IMR-90 (cell line): ENCODE measurements at places on chromosomes 12 and 14.

DNA sequence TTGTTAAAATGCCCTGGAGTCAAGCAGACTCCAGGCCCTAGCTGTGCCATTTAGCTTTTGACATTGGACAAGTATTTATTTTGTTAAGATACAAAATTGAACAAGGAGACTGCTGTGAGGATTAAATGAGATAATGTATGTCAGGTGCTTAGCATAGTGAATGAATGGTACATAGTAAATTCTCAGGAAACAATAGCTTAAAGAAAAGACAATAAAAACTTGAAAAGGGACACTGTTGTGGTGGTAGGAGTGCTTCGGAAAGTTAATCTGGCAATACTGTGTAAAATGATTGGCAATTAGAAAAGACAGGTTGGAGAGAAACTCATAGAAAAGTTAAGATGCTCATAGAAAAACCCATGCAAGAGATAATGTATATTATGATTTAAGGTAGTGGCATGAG lies 19.7 kb downstream of the PALS1 start:
- H3K36me3 ChIP-seq: peaks cover 2% of the 10 kb centered on the region; the same call in 1 of the 2 replicates
- DNase-seq: no peak
- no peak overlapping the region for H3K27ac ChIP-seq
- no peaks in the 10 kb centered on the region for H3K27me3 ChIP-seq
- H3K4me1 ChIP-seq: peaks cover 5% of the 10 kb centered on the region
- no peak overlapping the region for H3K4me3 ChIP-seq

DNA sequence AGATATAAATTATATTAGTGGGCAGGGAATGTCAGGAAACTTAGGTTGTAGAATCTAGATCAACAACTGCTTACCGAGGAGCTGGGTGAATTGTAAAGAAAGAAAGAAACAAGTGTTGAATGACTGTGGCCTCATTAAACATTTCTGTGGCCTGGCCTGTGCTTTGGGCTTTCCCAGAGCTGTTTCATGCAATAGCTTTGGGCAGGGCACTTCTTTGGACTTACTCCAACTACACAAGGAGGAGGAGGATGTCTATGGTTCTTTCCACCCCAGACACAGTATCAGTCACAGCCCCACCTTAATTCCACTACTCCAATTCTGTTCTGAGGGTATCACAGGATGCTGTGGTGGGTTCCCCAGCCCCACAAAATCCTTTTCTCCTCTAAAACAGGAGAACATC lies 38.0 kb downstream of the DPF3 start:
- DNase-seq: peak; percentile 44
- no peaks in the 10 kb centered on the region for H3K27me3 ChIP-seq
- H3K27ac ChIP-seq: no peak overlapping the region
- peaks cover 2% of the 10 kb centered on the region; the same call in 1 of the 2 replicates for H3K4me1 ChIP-seq

DNA sequence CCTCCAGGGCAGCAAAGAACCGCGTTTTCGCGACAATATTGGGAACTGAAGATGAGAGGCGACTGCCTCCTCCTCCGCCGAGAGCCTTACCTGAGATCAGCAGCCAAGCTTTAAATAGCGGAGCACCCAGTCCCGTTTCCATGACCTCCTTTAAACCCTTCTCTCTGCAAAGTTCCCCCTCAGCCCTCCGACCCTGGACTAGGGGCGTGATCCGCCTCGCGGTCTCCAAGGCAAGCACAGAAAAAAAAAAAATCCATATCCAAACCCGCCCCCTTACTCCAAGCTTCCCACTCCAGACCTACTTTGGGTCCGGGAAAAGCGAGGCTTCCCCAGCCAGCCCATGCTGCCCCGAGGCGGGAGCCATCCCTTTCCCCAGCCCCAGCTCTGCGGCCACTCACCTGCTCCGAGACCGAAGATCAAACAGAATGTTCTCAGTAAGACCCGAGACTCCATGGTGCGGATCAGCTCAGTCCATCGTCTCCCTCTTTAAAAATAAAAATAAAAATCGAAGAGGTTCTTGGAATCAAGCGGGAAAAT lies 630 bp downstream of the NELL2 start:
- peaks cover 22% of the 10 kb centered on the region for H3K27me3 ChIP-seq
- DNase-seq: no peak
- H3K36me3 ChIP-seq: no peaks in the 10 kb centered on the region
- no peak overlapping the region for H3K27ac ChIP-seq
- no peak overlapping the region for H3K4me3 ChIP-seq

DNA sequence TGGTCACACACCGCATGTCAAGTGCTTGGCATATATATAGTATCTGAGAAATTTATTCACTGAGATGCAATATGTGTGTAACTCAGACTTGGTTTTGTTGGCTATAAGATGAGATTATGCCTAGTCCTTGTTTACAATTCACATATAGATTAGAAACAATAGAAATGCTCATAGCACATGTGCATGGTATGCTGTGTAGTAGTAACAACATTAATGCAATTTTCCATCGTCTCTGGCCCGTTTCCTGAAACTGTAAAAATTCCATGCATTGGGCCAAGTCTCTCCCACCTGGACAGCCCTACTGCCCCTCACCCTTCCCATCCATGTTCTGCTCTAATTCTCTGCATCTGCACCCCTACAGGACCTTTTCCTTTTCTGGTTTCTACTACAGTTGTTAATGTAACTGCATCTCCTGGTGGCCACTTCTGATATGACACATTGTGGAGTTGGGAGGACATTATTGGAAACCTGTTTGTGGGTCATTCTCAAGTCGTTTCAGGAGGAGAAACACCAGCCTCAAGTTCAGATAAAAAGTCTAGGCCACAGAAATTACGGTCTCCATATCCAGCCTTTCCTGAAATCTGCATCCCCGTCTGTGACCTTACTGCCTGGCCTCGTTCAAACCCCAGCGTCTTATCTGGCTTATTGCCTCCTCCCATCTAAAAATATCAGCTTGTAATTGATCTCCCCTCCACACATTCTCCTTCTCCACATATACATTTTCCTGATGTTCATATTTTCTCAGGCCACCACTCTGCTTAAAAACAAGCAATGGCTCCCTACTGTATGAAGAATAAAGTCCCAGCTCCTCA lies 37.5 kb downstream of the EMP1 start:
- H3K4me1 ChIP-seq: no peaks in the 10 kb centered on the region
- DNase-seq: peak; percentile 70
- no peak overlapping the region for H3K27ac ChIP-seq

DNA sequence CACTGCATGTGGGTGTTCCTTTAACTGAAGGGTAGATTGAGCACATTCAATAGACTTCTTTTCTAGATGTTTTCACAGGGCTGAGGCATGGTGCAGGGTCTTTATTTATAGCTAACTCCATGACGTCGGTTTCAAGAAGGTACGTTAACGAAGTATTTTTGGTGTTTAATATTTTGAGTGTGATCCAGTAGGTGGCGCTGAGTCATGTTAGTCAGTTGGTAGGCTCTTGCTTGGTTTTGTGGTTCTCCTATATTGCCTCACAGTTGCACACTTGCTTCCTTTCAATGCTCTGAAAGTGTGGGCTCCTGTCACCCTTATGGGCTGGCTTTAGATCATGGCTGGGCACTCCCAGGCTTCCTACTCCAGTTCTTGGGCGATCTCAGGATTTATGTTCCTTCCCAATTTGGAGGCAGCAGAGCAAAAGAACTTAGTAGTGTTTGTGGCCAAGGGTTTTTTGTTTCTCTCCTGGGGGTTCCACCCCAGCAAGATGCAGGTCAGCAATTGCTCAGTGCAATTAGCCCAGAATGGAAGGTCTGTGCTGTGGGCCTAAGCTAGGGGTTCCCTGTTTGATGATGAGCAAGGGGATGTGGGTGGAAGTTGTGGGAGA lies 471.6 kb upstream of the FOXG1 start:
- H3K4me1 ChIP-seq: no peaks in the 10 kb centered on the region
- DNase-seq: no peak
- H3K27me3 ChIP-seq: no peaks in the 10 kb centered on the region

DNA sequence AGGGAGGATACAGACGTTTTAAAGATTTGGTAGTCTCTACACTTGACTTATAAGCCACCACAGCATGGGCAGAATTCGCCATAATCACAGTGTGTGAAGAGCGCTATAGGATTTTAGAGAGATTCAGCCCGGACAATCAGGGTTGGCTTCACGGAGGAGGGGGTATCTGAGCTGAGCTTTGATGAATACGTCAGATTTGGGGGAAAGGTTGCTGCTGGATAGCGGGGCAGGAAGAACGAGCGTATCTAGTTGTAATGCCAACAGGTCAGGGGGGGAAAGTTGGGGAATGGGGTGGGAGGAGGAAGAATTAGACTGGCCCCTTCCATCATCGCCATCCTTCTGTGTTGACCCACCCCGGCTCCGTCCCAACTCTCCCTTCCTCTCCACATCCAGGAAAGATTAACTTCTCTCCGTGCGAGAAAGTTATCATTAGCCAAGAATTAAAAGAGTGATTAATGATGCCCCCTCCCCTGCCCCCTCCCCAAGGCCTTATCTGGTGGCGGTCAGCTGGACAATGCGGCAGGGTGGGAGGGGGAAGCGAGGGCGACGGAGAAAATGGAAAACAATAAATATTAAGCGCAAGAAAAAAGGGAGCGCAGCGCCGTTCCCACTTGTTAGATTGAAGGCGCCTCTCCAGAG lies 13.5 kb upstream of the GPATCH2L start:
- H3K36me3 ChIP-seq: no peaks in the 10 kb centered on the region
- H3K4me1 ChIP-seq: no peaks in the 10 kb centered on the region
- no peak for DNase-seq
- H3K4me3 ChIP-seq: no peak overlapping the region
- peaks cover 42% of the 10 kb centered on the region for H3K27me3 ChIP-seq
- H3K27ac ChIP-seq: no peak overlapping the region

DNA sequence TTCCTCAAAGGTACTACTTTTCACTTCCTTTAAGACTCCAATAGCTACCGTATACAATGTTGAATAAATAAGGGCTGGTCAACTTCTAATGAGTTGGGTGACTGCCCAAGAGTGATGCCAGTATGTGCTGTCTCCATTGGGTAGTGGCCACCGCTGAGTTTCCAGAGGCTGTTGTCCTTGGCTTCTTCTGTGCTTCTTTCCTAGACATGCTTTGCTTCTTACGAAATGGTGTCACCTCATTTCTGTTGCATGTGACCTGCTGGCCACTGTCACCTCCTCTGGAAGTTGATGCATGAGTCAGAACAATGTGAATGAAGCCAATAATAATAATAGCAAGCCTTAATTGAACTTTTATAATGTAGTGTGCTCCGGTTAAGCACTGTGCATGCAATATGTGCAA lies 7.5 kb upstream of the NID2 start:
- peaks cover 41% of the 10 kb centered on the region for H3K4me1 ChIP-seq
- no peaks in the 10 kb centered on the region for H3K36me3 ChIP-seq
- DNase-seq: peak; percentile 66
- H3K27ac ChIP-seq: peak overlapping the region; percentile 3

DNA sequence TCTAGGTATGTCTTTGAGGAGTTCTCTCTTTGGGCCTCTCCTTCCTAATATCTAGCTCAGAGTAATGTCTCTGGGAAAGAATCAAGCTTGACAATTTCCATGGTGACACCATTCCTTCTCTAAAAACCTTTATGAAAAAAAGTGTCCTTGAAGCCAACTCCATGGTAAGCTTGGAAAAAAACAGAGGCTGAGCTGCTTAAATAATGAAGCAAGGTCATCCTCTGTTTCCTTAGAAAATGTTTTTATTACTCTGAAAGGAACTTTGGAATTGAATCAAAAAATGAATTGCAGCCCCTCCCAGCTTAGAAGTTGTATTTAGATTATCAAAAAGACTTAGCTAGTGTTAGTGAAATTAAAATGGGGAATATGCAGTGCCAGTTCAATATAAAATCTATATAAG lies 166.1 kb upstream of the KITLG start:
- DNase-seq: no peak
- no peak overlapping the region for H3K27ac ChIP-seq
- H3K4me1 ChIP-seq: no peaks in the 10 kb centered on the region

DNA sequence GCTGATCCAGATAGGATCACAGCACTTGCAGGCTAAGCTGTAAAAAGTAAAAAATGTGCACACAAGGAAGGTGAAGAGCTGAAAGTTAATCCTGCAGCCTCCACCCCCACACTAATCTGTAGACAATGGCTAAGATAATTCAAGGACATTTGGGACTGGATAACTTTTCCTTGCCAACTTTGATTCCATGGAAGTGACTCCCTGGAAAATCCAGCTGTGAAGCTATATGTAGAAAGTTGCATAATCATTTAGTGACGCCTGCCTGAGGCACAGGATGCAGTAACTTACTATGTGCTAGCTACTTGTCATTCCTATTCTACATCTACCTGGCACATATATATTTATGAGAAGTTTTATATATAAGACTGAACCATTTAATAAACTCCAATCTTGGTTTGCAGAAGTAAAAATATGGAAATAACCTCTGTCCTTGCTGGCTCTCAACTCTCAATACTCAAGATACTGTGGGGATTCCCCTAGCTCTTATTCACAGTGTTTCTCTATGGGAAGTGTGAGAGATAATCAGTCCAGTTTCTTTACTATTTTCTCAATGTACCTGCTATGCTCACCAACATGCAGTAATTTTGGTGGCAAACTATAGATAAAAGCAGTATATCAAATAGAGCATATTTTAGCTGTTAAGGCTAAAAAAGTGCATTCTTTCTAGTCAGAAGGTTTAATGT lies 14.8 kb downstream of the LDHB start:
- H3K27ac ChIP-seq: no peak overlapping the region
- DNase-seq: peak; percentile 31
- peaks cover 39% of the 10 kb centered on the region for H3K36me3 ChIP-seq

GRCh38 chr14:102975662-102976061 lies 53.2 kb downstream of the AMN start:
- no peak for DNase-seq

GRCh38 chr12:31877884-31878283 lies 81.3 kb upstream of the RESF1 start:
- DNase-seq: no peak
- H3K4me3 ChIP-seq: no peak overlapping the region
- no peaks in the 10 kb centered on the region for H3K36me3 ChIP-seq
- no peaks in the 10 kb centered on the region; the same call in 1 of the 2 replicates for H3K4me1 ChIP-seq
- H3K27ac ChIP-seq: no peak overlapping the region

GRCh38 chr12:54975875-54976274 lies 8.7 kb downstream of the TESPA1 start:
- H3K27me3 ChIP-seq: peaks cover 1% of the 10 kb centered on the region; the same call in 1 of the 2 replicates
- no peak overlapping the region for H3K27ac ChIP-seq
- no peak overlapping the region for H3K4me3 ChIP-seq
- H3K36me3 ChIP-seq: no peaks in the 10 kb centered on the region
- no peak for DNase-seq
- H3K4me1 ChIP-seq: no peaks in the 10 kb centered on the region

DNA sequence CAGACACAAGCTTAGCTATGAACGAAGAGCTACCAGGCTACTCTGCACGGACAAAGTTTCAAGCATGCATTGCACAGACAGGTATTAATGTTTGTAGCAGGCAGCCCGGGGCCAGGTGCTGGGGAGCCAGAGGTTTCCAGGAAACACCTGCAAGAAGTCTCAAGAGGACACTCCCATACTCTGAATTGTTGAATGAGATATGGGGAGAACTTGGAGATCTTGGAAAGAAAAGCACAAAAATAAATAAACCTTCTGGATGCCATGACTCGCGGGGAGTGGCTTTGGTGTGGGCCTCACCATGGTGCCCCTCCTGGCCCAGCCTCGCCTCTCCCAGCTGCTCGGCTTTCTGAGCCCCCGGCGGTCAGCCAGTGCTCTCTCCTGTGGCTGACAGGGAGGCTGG lies 186.8 kb downstream of the TTC7B start:
- H3K4me3 ChIP-seq: no peak overlapping the region
- peaks cover 15% of the 10 kb centered on the region for H3K4me1 ChIP-seq
- H3K27me3 ChIP-seq: no peaks in the 10 kb centered on the region
- peak; percentile 23 for DNase-seq
- H3K36me3 ChIP-seq: no peaks in the 10 kb centered on the region

- no peaks in the 10 kb centered on the region for H3K36me3 ChIP-seq
- H3K4me3 ChIP-seq: no peak overlapping the region
- H3K27me3 ChIP-seq: no peaks in the 10 kb centered on the region; the same call in 1 of the 2 replicates
- no peak overlapping the region for H3K27ac ChIP-seq
- no peaks in the 10 kb centered on the region for H3K4me1 ChIP-seq
Observed at GRCh38 chr12:107327651-107328182, 234.4 kb upstream of the CRY1 start.

- H3K27me3 ChIP-seq: no peaks in the 10 kb centered on the region
- H3K27ac ChIP-seq: peak overlapping the region; percentile 97; the same call in 1 of the 2 replicates
- no peak overlapping the region for H3K4me3 ChIP-seq
- H3K36me3 ChIP-seq: peaks cover 2% of the 10 kb centered on the region; the same call in 1 of the 2 replicates
Observed at GRCh38 chr12:29582677-29583272, 85.3 kb upstream of the OVCH1 start.
